ENCODE measurements at places on chromosomes 4 and X. TPM values are rescaled to one million over a fixed set of nuclear protein-coding genes. Genes with fewer than 3 reads are reported as not detected.

- DNase-seq = no peak
Observed at GRCh38 chr4:122000849-122001248, 49.0 kb upstream of the TRPC3 start.

Gene FHDC1
- 12.8 TPM for total RNA-seq

Gene MAGEB2
- not detected for total RNA-seq

GRCh38 chr4:73257234-73257633, 1.4 kb downstream of the ANKRD17 start:
- DNase-seq = peak; percentile 16

DNA sequence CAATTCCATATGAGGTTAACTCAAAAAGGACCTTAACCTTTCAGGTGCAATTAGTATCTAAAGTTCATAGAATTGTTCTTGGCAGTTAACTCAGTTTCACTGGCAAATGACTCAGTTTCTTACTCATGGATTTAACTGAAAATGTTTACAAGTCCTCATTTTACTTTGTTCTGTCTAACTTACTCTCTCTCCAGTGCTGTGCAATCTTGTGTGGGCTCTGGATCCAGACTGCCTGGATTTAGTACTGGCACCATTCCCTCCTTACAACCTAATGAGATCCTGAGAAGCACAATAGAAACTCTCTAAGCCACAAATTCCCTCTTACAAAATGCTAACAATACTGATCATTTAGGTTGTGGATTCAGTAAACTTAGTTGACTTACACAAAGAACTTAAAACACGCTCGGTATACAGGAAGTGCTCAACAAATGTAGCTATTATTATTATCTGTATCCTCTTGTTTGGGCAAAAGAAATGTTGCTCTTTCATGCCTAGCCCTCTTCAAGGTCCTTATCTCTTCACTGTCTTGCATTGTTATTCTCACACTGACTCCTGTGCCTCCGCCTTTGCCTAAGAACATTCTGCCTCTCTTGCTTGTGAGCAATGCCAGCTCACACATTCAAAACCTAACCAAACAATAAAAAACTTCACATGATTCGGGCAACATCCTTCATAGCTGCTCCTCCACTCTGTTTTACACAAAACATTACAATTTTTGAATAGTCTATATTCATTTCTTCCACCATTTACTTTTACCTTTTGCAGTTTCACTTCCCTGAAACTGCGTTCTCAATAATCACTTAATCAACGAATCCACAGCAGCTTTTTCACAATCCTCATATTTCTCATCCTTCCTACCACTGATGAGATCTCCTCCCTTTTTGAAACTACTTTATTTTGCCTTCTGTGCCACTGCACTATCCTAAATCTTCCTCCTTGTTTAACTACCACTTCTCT, 91.8 kb downstream of the PDE5A start:
- no peak for DNase-seq

GRCh38 chrX:26522501-26522900, 306.5 kb downstream of the MAGEB5 start:
- no peak for DNase-seq

Gene CXCL13
- not detected for total RNA-seq

DNA sequence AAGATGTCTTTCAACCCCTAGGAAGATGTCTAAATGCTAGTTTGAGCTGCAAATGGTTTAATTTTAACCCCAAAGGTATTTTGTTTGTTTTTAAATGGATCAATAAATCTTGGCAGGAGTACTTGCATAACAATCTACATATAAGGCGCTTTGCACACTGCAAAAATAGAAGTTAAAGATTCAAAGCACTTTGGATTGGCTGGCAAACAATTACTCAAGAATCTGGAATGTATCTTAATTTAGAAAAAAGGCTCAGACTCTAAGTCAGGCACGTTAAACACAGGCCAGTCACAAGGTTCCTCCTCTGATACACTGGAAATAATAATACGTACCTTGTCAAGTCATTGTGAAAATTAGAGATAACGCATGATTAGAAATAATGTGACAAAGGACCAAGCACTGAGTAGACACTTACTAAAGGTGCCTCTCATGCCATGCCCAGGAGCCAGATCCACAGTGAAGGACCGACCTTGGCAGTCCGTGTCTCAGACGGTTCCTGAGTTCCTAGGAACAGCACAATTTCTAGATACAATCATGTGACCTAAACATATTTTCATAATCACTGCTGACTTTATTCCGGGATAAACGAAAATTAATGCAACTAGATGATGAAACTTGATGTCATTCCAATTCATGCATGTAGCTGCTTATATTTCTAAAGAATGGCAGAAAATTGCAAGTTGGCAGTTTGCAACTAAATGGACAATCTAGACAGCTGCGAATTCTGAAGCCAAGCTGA, 49.6 kb downstream of the PROM1 start:
- no peak for DNase-seq

DNA sequence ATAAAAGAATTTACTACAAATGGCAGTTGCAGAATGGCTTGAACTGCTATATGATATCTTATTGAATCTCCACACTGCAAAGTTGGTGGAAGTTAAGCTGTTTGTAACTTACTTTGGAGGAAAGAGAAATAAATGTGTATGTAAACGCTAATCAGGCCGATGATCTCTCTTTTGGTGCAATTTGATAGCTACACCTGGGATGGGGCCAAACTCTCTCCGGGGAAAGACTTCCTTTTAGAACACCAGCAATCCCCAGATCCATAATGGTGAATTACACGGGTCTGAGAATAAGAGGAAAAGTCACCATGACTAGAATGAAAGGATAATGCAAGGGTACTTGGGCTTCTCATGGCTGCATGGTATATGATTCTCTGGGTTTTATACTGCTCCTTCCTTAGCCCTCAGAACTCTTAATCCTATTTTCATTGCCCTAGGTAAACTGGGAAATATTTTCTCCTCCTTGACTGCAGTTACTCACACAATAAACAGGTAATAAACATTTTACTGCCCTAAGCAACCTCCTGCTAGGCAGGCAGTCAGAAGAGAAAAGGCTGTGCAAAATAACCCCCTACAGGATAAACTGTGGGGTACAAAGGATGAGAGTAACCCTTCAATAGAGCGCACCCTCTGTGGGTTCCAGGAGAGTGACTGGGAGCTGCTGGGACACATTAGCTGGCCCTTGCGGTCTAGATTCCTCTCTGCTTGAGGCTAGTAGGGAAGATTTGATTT, 109.3 kb downstream of the MGST2 start:
- no peak for DNase-seq

GRCh38 chr4:108601106-108601505, 19.3 kb upstream of the RPL34 start:
- DNase-seq = no peak

DNA sequence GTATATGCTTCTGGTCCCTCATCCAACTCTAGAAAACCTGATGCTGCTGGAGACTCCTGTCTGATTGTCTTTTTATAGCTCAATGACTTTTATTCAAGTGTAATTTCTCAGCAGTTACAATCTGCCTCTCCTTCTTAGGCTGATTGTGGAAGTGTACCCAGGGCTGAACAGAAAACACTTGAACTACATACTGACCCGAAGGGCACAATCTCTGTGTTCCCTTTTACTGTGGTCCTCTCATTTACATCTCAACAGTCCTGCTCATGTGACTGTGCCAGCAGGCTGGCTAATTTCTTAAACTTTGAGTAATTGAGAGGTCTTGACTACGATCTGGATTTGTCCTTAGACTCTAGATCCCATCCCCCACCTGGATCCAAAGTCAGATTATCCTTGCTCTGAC, 863.4 kb downstream of the PDHA2 start:
- no peak for DNase-seq

GRCh38 chrX:51917604-51918003, 24.2 kb downstream of the MAGED1 start:
- DNase-seq = no peak

Gene GPC4
- total RNA-seq = 8.2 TPM

DNA sequence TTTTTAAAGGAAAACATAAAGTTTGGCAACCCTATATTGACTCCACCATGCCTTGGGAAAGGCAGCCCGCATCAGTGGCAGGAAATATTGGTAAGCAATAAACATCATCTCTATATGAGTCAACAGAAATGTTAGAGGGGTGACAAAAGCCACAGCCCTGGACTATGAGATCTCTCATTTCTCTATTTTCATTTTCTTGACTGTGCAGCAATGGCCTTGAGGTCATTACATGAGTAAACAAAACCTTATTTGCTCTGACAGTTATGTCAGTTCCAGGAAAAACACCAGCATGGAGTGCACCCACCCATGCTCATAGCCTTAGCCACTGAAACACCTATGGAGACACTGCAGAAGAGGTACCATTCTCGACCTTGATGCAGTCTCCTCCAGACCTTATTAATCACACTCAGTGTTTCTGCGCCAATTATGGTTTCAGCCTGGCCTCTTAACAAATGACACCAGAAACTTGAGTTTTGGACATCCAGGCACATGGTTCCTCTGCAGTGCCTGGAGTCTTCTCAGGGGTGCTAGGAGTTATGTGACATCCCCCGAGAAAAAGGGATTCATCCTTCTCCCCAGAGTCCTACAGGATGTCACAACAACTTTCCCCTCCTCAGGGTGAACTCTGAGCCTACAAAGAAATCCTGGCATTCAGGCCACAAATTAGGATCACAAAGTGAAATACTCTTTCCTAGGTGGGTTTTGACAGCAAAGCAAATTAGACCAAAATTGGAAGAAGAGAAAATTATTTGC, 16.0 kb upstream of the HPGD start:
- DNase-seq = no peak

Gene USP17L28
- not detected for total RNA-seq

DNA sequence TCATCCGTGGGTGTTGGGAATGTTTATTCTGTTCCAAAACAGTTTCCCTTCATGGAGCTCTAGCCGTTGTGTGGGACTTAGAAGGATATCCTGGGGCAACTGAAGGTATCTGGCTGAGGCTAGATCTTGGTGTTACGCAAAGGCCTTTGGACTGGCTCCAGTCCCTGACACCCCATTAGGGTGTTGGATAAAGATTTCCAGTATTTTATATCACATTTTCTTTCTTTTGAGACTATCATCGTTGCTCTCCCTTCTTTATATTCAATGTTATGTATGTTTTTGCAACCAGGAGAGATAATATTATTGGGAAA, 103.0 kb downstream of the TECRL start:
- no peak for DNase-seq

DNA sequence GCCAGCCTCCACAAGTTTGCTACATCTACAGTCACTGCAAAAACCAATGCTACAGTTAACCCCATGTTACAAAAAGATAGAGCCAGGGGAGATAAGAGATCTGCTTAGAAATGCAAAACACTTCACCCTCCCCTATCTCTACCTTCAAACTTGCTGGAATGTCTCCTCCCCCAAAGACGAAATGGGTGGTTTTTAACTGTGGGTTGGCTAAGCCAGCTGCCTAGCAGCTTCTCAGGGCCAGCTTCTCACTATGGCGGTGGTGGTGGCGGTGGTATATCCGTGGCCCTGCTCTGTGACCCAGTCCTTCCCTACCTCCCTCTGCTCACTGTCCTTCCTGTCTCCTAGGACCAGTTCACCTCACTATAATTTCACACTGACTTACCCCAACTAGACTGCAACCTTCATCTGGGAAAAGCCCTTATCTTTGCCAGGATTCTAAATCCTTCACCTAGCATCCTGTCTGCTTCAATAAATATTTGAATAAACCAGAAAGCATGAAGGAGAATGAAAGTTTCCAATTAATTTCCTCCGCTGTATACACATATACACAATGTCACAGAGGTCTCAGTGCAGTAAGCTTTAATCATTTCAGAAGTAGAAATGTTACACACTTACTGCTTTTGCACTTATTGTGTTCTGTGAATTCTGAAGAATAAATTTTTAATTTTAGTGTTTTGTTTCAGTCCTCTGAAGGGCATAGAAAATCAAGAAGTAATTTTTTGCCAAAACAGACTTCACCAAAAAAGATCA, 46.3 kb downstream of the SH3KBP1 start:
- DNase-seq = no peak

Gene TSPYL2
- total RNA-seq = 5.8 TPM

DNA sequence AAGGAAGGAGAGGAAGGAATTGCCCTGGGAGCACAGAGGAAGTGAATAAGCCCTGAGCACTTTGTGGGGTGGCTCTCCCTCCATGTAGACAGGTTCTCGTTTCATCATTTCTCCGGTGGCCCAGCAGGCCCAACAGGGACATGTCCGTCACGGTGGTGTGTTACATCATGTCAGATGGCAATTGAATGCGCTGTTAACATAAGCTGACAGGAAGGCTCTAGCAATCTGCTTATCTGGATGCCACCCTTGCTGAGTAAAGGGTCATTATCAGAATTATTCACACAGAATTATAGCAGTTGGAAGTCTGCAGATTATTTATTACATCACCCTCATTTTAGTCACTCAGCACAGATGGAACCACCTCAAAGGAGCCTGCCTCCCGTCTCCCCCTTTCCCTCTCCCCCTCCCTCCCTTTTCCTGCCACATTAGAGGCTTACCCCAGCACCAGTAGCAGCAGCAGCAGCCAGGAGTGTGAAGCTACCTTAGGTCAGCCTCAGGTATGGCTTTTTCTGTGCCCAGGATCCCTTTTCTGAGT, 124.3 kb upstream of the TRIM2 start:
- DNase-seq = no peak
